Stimulated activated CD4-positive, alpha-beta T cell treated with anti-CD3 and anti-CD28 coated beads, Interleukin-2, amount 100 ng/mL, for 48 hours (primary cell): ENCODE measurements at places on chromosomes 7 and 10.
A peak's percentile ranks its signal among the peaks of the same experiment; 100 is the strongest.

- no peak for DNase-seq
Measured at GRCh38 chr10:72308320-72308987, 34.7 kb downstream of the DDIT4 start.

- no peak for DNase-seq
Measured at GRCh38 chr7:117781707-117782106, 91.5 kb downstream of the CTTNBP2 start.

DNA sequence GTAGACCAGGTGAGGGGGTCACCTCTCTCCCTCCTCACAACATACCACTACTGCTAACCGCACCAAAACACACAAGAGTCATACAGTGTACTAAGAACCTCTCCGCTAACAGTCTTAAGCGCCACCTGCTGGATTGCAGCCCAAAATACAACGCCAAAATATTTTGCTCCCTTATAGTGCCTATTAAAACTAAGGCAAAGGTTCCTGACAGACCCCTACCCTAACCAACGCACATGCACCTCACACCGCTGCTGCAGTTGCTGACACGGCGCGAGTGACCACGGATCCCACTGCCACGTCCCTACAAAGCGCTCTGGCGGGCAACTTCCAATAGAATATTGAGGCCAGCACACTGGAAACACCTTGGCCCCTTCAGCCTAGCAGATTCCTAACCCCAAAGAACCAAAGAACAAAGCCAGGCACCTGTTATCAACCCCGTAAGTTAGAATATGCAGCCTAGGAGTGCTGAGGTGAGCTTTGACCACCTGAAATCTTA is 563.6 kb upstream of the SEMA3D start:
- peak; percentile 4 for DNase-seq

- DNase-seq = no peak
Measured at GRCh38 chr7:11300241-11300640, 326.6 kb downstream of the PHF14 start.

GRCh38 chr7:112020800-112021199 is 185.4 kb downstream of the DOCK4 start:
- no peak for DNase-seq

DNA sequence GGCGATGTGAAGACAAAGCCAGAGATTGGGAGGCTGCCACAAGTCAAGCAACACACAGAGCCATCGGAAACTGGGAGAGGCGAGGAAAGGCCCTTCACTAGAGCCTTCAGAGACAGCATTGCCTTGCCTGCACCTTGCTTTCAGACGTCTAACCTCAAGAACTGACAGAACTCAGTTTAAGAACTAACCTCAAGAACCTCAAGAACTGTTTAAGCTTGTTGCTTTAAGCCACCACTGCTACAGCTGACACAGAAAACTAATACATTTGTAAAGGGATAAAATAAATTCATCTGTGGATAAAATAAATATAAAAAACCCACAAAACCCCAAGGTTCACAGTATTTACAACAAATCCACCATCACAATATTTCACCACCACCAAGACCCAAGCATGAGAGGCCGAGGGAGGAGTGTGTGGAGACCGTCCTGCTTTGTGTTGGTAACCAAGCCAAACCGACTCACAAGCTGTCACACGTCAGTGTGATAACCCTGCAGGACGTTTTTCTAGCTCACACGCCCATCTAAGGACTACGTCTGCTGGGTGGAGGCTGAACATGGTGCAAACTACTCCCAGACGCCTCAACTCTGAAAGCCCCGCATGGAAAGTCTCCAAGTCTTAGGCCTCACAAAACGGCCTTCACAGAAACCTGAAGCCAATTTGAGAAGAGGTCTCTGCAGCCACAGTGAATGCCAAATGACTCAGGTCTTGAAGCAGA is 116.8 kb downstream of the ABLIM1 start:
- peak; percentile 55 for DNase-seq

DNA sequence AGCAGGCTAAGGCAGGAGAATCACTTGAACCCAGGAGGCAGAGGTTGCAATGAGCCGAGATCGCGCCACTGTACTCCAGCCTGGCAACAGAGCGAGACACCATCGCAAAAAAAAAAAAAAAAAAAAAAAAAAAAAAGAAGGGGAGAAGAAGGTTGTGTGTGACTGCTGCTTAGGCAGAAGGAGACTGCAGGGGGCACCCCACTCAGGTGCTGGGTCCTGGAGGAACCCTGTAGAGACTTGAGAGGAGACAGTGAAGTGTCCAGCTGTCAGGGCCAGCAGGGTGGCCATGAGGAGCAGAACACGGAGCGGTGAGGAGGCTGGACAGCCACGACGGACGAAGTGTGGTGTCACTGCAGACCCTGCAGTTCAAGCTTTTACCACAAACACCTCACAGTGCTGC is 99.0 kb upstream of the NMT2 start:
- DNase-seq = no peak

DNA sequence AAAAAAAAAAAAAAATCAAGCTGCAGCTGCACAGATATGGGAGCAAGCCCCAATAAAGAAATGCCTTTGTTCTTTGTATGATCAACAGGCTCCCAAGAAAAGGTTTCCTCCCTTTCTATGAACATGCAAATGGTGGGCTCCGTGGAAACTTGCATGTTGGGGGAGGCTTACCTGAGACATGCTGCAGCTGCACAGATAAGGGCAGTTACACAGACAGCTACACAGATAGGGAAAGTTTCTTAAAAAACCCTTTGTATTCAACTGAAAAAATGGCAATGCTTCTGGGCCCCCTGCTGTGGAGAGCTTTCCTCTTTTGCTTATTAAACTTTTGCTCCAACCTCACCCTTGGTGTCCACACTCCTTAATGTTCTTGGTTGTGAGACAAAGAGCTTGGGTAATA is 29.8 kb upstream of the ZNF746 start:
- DNase-seq = no peak
